Stimulated activated CD4-positive, alpha-beta T cell treated with anti-CD3 and anti-CD28 coated beads, Interleukin-1b, Interleukin-23, amount 100 ng/mL, for 1 hour (primary cell): ENCODE measurements at places on chromosomes 2 and 18.

DNA sequence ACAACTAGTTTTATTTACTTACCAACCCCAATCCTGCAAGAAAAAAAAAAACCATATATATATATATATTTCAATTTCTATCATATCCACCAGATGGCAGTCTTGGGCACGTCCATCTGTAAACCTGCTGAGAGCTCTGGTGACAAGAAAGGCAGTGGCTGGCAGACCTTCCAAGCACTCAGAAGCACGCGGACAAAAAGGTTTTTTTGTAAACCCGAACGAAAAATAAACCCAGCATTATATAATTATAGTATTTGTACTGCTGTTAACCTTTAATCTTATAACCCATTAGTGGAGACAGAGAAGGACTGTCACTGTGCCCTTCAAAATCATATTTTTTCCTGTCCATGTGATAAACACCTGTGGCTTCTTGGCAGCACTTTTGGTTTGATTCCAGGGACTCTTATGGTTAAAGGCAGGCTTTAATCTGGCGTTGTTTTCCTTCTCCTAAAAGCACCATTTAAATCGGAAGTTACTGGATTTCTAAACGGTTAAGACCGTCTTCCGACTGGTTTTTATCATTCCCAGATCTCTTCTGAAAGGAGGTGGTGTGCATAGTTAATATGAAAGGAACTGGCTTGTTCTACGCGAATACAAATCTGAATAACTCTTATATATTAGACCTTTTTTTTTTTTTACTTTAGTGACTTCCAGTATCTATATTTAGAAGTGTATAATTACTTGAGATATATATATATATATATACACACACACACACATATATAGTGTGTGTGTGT lies 31.0 kb upstream of the SLC3A1 start:
- no peak for DNase-seq

DNA sequence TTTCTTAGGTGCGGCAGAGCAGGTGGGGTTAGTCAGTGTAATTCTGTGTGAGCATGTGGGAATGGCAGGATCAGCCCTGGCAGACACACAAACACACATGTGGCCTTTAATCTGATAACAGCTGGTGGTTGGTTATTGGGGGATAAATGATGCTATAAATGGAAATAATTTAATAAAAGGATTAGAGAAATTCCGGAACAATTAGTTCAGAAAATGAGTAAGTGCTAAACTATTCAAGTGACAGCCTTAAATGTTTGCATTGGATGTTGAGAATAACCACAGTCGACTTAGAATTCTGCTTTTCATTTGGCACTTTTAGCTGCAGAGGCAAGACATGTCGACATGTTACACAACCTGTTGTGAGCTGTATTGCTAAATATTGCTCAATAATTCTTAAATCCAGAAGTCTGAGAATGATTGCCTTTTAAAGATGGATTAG lies 7.2 kb downstream of the SMYD1 start:
- DNase-seq, result no peak

DNA sequence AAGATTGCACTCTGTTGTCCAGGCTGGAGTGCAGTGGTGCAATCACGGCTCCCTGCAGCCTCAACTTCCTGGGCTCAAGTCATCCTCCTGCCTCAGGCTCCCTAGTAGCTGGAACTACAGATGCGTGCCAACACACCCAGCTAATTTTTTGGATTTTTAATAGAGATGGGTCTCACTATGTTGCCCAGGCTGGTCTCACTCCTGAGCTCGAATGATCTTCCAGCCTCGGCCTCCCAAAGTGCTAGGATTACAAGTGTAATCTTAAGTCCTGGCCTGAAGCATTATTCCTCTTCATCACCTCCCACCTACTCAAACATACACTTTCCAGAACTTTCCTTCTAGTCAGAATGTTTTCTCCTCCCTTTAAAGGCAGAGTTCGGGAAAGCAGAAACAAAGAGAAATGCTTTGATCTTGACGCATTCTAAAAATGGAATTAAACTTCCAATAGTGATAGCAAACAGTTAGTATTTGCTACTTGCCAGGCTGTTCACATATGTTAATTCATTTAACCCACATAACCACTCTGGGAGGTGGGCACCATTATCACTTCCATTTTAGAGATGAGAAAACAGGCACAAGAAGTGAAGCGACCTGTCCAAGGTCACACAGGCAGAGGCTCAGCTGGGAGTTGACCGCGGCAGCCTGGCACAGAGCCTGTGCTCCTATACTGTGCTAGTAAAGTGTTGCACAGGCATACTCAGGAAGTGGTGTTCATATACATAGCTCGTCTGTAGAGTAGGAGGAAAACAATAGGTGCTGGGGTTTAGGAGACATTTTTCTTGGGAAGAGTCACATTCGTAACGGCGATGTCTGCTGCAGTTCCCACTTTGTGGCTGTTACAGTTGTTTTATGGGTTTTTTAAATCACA lies 24.6 kb downstream of the TEX44 start:
- no peak for DNase-seq

DNA sequence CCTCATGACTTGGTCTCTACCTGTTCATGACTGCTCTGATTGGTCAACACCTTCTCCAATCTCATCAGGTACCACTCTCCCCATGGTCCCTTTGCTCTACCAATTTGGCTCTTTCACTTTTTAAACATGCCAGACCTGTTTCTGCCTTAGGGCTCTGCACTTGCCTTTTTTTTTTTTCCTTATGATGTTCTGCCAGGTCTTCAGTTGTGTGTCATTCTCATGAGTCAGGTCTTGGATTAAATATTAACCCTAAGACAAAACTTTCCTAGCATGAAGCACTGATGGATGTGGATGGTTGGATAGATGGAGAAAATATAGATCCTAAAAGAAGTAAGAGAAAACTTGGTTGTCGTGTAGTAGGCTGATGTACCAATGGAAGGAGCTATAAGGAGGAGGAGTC lies 219.3 kb downstream of the TTC32 start:
- no peak for DNase-seq

- DNase-seq, result no peak
These were observed 32.4 kb downstream of the HS1BP3 start for GRCh38 chr2:20618468-20618885.

GRCh38 chr2:183123117-183123958 lies 905 bp upstream of the NUP35 start:
- no peak for DNase-seq

- DNase-seq, result no peak
These were observed 182.7 kb downstream of the UXS1 start for GRCh38 chr2:106011380-106011779.

GRCh38 chr2:44906972-44907371 lies 34.5 kb upstream of the SIX3 start:
- no peak for DNase-seq

DNA sequence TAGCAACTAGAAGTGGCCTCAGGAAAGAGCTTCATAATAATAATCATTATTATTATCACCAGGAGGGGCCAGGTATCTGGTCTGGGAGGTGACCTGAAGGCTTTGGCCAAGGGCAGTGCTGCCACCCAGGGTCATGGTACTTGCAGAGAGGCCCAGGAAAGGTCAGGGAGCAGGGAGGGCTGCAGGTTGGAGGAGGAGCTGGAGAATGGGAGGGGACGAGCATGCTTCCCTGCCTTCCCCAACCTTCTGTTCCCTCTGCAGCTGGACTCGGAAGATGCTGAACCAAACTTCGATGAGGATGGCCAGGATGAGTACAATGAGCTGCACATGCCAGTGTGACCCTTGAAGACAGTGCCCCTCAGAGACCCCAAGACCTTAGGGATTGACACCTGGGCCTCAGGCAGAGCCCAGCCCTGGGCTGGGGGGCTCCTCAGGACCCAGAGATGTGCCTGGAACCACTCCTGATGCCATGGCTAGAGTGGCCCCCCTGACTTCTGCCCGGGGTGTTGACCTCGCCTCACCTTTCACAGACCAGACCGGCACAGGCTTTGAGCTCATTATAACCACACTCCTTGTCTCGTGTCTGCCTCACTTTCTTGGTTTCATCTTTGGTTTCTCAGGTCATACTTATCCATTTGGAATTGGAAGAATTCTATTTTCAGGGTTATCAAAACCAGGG lies 14.1 kb downstream of the SLC4A3 start:
- DNase-seq, result no peak

DNA sequence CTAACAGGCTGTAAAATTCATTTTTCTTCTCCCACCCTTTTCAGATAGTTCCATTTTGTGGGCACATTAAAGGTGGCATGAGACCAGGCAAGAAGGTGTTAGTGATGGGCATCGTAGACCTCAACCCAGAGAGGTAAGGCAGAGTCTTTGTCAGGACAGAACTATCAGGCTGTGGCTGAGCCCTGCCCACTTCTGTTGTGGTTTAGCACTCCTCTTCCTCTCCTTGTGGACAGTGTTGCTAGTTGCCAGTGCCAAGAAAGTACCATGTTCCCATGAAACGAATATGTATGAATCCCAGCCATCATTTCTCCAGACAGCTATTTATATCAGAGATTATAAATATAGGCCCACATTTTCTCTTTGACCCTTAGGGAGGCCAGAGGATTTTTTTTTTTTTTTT lies 1.6 kb downstream of the LGALSL start:
- DNase-seq, result no peak

GRCh38 chr2:69083235-69083748 lies 70.3 kb downstream of the ANTXR1 start:
- DNase-seq, result no peak

- DNase-seq, result no peak
These were observed 233.4 kb downstream of the MREG start for GRCh38 chr2:215779912-215780311.

DNA sequence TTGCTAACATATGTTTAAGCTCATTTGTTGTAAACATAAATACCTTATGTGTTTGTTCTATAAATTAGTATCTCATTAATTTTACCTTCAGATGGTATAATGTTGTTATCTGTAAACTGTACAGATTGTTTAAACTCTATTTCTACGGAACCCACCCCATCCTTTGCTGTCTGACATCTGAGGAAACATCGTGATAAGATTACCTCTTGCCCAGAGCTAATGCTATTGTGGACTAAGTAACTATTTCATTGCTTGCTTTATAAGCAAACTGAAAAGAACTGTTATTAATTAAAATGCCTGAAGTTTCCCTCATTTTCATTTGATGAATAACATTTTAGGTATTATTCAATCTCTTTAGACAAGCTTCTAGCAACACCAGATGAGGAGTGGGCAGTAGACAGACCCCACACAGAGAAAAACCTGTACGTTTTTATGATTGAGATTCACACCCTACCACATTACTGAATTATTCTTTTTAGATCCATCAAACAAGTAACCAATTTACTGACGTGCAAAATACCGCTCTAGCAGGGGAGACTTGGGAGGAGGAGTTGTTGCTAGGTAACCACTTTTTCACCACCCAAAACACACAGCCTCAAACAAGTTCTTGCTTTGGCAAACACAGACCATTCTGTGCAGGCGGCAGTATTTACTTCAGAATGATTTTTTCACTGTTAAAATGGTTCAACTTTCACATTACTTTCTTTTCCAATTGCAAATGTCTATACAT lies 1.9 kb upstream of the SYT4 start:
- no peak for DNase-seq

GRCh38 chr18:965921-966758 lies 61.5 kb downstream of the ADCYAP1 start:
- no peak for DNase-seq

- no peak for DNase-seq
These were observed 128.7 kb downstream of the XIRP2 start for GRCh38 chr2:167017021-167017420.

DNA sequence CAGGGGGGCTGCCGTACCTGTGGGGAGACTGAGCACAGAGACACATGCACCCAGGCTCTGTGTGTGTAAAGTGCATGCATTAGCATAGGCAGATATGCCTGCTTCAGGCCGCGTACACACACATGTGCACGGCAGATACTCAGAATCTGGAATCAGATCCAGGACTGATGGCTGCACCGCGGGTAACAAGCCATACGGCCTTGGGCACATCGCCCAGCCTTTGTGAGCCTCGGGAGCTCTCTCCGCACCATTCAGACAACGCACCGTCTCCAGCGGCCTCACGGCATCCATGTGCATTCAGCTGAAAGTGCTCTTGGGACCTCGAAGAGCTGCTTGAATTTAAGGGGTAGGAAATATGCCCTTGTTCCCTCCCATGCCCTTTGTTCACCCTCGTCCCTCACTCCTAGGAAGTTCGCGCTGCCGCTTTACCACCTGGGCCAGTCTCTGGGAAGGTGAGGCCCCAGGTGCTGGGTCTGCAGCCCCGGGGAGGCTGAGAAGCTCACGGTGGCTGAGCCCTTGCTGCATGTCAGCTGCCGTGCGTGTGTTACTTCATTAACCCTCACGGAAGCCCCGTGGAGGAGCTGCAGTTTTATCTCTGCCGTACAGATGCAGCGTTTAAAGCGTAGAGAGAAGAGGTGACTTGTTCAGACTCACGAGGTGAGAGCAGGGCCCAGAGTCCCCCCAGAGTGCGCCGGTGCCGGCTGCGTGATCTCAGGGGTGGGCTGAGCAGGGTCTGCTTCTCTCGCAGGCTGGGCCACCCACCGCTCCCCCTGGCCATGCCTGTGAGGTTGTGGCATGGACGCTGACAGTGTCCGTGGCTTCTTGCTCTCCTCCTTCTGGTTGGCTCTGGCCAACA lies 377.7 kb upstream of the MYT1L start:
- DNase-seq, result no peak

DNA sequence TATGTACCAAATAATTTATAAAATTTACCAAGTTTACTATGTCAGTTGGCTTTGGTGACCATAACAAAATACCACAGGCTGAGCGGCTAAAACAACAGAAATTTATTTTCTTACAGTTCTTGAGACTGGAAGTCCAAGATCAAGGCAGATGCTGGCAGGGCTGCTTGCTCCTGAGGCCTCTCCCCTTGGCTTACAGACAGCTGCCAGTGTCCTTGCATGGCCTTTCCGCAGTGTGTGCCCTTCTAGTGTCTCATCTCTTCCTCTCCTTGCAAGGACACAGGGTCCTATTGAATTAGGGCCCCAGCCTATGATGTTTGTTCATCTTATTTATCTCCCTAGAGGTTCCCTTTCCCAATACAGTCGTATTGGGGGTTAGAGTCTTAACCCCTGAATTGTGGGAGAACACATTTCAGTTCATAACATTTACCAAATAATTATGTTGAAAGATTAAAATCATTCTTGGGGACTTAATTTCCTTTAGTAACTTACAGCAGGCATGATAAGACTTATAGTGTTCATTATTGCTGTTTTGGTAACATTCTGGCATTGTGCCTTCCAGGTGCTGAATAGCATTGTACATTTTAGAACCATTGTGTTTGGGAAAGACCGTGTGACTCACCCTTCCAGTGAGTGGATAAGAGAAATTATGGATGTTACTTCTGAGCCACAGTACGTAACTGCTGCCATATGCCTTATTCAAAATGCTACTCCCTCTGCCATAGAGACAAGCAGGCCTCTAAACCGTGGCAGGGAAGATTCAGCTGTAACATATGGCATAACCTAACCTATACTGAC lies 317.5 kb downstream of the TMX3 start:
- no peak for DNase-seq

GRCh38 chr2:25132299-25132635 lies 36.1 kb downstream of the POMC start:
- DNase-seq, result no peak

GRCh38 chr18:23629444-23629946 lies 33.2 kb downstream of the ANKRD29 start:
- DNase-seq, result no peak

GRCh38 chr2:188727846-188728245 lies 246.3 kb upstream of the COL3A1 start:
- DNase-seq, result no peak
